Chondrocyte (in vitro differentiated cells): ENCODE measurements at places on chromosomes 11 and 22. TPM values are rescaled to one million over a fixed set of nuclear protein-coding genes. Genes with fewer than 3 reads are reported as not detected.

DNA sequence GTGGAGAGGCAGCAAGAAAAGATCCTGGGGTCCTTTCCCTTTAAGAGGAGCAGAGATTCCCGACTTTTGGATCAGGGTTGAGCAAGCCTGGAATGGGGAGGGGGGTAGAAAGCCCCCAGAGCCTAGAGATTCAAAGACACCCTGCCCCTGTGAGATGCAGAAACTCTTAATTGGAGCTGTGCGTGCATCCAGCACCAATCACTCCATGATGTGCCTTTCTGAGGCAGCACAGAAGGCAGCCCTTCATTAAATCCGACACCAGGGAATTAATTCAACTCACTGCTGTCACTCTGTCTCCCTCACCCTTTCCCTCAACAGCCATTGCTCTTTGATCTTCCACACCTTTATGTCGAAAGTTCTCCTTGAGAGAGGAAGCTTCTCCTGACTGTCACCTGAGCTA, 43.0 kb downstream of the DSCAML1 start:
- DNase-seq, result no peak

LARGE1 gene
- 21.3 to 24.8 TPM (median 22.6 TPM) in 3 replicates for total RNA-seq

GRCh38 chr11:64343767-64344559, 4.0 kb downstream of the CCDC88B start:
- no peak for DNase-seq

TNNI2 gene
- 1.3 to 3.2 TPM (median 1.4 TPM) in 3 replicates for total RNA-seq
